GM13977 (cell line): ENCODE measurements at places on chromosomes 6 and 20.

DNA sequence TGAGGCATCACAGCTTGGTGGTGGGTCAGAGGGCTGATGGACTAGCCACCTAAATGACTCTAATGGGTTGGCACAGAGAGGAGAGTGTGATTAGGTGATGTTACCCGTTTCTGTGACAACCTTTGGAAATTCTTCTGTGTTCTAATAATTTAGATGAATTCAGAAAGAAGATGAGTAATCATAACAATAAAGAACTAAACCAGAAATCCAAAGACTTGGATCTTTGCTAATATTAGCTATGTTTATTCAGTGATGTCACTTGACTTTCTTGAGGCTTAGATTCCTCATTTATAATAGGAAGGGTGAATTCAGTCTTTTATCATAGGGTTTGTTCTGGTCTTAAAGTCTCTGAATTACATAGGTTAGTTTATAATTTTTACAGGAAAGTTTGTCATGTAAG lies 19.9 kb downstream of the CRYBG1 start:
- no peak for DNase-seq

- DNase-seq: no peak
Measured at GRCh38 chr6:139632840-139633239, 258.4 kb upstream of the CITED2 start.

GRCh38 chr6:582370-582769 lies 74.5 kb downstream of the HUS1B start:
- no peak for DNase-seq

DNA sequence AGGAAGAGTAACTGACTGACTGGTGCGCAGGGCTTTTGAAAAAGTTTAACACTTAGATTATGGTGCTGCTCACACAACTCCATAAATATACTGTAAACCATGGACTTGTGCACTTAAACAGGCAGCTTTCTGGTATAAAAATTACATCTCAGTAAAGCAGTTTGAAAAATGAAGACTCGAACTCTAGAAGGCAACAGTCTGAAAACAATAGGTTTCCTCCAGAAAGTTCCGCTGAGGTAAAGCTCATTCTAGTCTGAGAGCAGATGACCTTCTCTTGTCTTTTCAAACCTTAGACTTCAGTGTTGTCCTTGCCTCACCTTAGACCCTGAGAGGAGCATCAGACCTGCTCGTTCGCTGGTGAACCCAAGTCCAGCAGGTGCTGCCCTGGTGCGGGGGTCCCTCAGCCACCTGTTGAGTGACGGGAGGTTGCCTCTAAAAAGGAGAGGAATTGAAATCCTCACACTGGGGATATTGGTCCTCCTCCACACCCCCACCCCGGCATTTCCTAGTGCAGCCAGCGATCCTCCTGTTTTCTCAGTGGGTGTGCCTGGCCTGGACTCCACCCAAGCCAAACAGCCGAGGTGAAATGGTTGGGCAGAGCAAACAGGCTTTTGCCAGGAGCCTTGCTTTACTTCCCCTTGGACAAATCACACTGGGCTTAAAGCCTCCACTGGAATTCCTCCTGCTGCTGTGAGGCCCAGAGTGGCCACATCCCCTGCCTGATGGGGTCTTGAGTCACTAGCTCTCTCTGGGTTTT lies 14.7 kb upstream of the PYGB start:
- no peak for DNase-seq

DNA sequence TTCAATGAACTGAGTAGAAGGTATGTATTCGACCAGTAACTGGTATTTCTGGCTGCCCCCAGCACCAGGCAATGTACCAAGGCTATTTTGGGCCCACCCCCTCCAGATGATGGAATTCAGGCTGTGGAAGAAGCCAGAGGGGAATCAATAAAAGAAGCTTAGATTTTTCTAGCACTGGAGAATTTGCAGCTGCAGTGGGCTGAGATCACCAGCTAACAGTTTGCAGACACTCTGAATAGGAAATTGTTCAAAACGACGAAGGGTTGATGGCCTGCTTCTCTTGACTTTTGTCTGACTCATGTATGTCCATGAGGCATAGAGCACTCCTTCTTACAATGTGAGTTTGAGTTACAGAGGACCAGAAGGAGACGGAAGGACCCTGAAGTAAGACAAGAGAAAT lies 32.4 kb upstream of the FBXO9 start:
- DNase-seq: no peak

DNA sequence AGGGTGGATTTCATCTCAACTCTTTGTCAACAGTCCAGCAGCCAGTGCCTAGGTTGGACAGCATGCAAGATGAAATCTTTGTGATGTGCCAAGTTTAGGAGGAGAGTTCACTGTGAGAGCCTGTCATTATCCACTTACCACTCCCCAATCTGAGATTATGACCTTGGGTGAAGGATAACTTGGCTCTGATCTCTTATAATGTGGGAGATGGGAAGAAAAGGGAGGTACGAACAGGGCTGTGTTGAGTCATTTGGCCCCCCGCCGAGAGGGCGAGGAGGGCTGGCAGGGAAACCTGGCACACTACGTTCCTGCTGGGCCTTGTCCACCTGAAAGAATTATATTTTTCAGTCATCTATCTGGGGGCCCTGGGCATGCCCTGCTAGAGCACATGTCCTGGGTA lies 35.8 kb downstream of the LAMA4 start:
- no peak for DNase-seq

DNA sequence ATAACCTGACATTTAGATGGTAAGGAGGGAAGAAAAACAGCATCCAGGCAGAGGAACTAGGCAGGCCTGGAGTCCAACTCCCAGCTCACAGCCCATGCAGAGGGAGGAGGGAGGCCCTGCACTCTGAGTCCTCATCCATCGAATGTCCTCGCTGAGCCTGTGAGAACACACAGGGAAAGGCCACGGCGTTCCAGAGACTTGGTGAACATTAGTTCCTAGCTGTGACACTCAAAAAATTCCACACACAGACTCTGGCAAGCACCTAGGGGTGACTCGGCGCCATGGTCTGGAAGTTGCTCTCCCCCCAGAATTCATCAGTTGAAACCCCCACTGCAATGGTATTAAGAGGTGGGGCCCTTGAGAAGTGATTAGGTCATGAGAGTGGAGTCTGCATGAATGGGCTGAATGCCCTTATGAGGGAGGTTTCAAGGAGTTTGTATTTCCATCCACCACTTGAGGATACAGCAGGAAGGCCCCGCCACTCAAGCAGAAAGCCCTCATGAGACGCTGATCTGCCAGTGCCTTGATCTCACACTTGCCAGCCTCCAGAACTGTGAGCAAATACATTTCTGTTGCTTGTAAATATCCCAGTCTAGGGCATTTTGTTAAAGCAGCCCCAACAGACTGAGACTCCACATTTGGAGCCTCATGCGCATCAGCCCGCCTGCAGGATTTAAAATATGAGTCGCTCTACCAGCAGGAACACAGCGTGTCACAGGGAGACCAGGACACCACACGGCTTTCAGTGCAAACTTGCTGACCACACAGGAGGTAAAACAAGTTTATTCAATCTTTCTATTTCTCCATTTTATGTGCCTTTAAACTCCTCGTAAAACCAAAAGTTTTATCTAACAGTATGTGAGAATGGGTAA lies 73.9 kb downstream of the WDR27 start:
- DNase-seq: no peak

- no peak for DNase-seq
Measured at GRCh38 chr6:150046943-150047342, 21.6 kb upstream of the RAET1L start.

- no peak for DNase-seq
Measured at GRCh38 chr6:6314596-6314995, 5.9 kb downstream of the F13A1 start.

DNA sequence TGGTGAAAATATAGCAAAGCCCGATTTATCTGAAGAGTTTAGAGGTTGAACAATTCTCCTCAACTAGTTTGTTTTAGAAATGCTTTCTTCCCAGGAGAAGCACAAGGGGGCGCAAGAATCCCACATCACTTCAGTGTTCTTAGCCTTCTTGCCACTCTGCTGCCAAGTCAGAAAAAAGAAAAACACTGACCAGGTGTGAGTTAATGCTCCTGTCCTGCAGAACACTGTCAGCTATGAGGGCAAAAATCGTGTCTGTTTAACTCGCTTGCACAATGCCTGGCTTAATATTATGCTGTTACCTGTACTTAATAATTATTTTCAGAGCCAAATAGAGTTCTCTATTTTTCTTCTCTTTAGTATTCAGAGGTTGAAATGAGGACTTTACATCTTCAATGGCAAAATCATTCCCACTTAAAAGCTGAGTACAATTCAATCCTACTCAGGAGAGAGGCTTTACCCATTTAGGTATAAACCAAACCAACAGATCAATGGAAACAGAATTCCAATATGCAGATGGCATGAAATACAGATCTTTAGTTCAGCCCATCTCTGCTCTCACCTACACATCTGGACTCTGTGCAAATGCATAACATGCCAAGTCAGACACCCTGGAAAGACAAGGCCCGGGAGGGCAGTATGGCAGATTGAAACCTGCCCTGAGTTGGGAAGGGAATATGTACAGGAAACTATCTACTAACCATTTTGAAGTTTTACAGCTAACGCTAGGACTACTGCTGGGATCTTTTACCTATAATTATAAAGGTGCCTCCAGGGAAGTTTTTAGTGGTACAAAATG lies 71.4 kb upstream of the TULP1 start:
- peak; percentile 44 for DNase-seq

GRCh38 chr6:74925683-74926082 lies 280.2 kb downstream of the COL12A1 start:
- DNase-seq: no peak

- no peak for DNase-seq
Measured at GRCh38 chr6:79302341-79302740, 67.9 kb upstream of the HMGN3 start.

- no peak for DNase-seq
Measured at GRCh38 chr6:165968408-165968807, 199.2 kb downstream of the TBXT start.
